ENCODE measurements at places on chromosomes 2 and 18.
A peak's percentile ranks its signal among the peaks of the same experiment; 100 is the strongest.

GRCh38 chr2:63121055-63121834 lies 70.6 kb downstream of the OTX1 start:
- no peak for DNase-seq

- no peak for DNase-seq
Measured at GRCh38 chr2:27014771-27015433, 17.9 kb upstream of the TMEM214 start.

DNA sequence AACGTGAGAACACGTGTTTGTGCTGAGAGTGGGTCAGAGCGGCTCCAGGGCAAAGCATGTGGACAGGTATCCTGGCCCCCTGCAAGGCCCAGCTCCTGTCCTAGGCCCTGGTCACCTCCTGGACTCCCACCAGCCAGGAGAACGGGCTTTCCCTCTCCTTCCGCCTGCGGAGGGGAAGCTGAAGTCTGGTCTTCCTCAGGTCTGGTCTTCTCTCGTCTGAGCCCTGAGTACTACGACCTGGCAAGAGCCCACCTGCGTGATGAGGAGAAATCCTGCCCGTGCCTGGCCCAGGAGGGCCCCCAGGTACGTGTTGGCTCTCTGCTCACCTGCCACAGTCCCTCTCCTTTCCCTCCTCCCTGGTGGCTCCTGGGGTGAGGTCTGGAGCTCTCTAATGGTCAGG lies 963 bp downstream of the GNLY start:
- DNase-seq, result no peak

DNA sequence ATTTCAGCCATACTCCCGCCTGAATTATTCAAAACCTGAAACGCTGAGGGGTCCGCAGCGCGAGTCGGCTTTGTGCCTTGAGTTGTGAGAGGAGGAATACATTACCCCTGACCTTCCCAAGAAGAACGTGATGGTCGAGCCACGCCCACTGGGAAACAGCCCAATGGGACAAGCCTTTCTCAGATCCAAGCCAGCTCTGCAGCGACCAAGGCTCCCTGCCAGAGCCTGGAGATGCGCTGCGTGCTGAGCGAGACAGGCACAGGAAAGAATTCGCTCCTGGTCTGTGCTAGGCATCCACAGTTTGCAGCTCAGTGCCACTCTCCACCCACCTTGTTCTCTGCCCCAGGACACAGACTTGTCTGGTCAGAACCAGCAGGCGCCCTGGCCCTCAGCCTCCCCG lies 74.1 kb upstream of the GLI2 start:
- DNase-seq, result peak; percentile 93

DNA sequence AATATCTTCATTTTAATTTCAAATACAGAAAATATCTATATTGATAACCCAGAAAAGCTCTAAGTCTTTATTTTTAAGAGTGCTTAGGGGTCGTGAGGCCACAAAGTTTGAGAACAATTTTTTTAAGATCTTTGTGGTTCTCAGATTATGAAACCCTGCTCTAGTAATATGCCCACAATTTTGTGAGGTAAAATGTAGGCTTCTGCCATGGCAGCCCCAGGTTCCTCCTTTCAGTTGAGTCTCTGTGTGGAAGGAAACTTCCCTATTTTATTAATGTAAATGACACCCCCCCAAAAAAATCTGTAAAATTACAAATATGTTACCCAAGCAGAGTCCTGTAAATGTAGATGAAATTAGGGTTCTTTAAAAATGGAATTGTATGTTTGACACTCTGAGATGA lies 600.5 kb downstream of the SATB2 start:
- no peak for DNase-seq

- no peak for DNase-seq
Measured at GRCh38 chr18:44047585-44047984, 633.1 kb upstream of the SETBP1 start.

DNA sequence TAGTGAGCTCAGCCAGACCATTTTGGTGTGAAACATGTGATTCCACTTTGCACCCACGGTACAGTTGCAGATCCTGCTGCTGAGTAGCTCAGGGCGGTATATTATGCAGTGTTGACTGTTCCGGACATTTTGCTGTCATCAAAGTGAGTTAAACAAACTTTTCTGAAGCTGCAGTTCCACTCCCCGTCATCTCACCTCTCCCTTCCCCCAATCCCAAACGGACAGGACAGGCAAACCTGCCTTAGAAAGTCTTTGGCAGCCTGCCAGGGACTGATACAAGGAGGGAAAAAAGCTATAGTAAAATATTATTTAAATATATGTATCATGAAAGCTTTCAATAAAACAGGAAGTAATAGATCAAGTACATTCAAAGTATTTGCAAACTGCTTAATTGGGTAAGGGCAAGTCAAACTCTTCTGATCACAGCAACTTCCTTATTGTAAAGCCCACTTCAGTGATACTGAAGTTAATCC lies 35.5 kb upstream of the SP5 start:
- DNase-seq, result no peak

DNA sequence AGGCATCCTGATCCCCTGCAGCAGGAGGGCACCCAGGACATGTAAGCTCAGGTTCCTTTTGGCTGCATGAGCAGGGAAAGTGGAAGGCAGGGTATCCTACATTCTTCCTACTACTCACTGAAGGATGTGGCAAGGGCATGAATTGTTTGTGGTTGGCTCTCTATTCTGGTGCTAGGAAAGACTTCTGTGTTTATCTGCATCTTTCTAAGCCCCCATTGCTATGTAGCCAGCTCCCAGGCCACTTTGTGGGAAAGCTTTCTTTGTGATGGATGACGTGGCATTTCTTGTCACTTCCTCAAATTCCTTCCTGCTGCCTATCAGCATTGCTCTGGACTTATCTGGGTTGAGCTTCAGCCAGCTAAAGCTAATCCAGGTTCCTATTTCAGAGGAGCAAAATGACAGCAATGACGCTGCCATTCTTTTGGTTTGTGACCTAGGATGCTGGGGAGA lies 46.2 kb downstream of the MEIS1 start:
- no peak for DNase-seq

GRCh38 chr2:37654932-37655841 lies 16.3 kb downstream of the CDC42EP3 start:
- DNase-seq, result no peak

- DNase-seq, result no peak
Measured at GRCh38 chr2:111162718-111163331, 42.1 kb downstream of the BCL2L11 start.

GRCh38 chr2:45849491-45850283 lies 198.2 kb downstream of the PRKCE start:
- DNase-seq, result no peak

DNA sequence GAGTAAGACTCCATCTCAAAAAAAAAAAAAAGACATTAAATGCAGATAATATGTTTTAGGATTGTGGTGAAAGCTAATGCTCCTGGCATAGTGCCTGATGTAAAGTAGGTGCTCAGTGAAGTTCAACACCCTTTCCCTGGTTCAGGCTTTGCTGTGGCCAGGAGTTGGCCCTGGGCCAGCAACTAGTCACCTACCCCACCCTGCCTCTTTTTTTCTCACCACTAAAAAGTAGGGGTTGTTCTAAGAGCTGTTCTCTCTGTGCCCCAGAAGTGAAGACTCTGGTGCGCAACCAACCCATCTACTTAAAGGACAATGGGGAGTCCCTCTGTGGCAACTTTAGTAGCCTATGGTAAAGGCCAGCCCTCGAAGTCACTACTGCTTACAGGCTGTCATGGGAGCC lies 75.9 kb downstream of the DNMT3A start:
- no peak for DNase-seq

- no peak for DNase-seq
Measured at GRCh38 chr2:8312861-8313830, 368.7 kb upstream of the ID2 start.

DNA sequence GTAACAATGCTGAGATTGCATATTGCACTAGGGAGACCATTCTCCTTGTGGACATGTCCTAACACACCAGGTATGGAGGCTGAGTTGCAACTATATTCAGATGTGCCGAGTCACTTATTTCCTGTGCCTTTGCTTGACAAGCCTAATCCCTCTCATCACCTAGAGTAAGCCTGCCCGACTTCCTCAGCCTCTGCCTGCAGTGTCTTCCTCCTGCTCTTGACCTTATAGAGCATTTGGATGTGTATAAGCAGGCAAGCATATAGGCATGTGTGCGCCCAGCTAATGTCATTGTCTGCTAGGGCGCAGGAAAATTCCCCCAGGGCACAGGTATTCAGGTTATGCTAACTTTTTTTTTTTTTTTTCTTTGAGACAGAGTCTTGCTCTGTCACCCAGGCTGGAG lies 316.9 kb downstream of the CDH2 start:
- no peak for DNase-seq

GRCh38 chr2:156430236-156430979 lies 5.8 kb upstream of the GPD2 start:
- DNase-seq, result no peak

DNA sequence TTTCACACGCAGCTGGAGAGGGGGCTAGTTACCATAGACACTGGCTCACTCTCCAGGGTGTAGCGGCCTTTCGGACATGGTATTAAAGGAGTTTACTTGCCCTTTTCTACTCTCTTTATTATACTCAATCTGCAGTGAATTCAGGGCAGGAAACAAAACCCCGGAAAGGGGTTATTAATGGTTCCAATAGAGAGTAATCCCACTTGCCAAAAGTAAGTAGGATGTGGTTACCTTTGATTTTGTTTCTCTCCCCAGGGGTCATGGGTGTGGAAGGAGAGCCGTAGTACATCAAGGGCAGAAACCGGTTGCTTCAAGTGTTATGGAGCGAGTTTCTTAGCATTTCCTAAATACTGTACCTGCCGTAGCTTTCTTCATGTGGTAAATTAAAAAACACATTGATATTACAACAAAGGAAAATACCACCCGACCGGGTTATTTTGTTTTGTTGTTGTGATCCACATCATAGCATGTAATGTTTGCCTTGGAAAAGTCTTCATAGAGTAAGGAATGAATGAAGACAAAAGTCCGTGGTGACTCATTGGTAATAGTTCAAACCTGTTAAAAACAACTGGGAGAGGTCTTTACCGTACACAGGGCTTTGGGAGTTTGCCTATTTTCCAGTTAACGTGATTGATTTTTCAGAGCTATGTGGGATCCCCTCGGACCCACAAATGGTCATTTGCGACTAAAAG lies 71.5 kb downstream of the SLC4A3 start:
- no peak for DNase-seq

- no peak for DNase-seq
Measured at GRCh38 chr18:31232775-31233424, 70.2 kb upstream of the DSC1 start.

DNA sequence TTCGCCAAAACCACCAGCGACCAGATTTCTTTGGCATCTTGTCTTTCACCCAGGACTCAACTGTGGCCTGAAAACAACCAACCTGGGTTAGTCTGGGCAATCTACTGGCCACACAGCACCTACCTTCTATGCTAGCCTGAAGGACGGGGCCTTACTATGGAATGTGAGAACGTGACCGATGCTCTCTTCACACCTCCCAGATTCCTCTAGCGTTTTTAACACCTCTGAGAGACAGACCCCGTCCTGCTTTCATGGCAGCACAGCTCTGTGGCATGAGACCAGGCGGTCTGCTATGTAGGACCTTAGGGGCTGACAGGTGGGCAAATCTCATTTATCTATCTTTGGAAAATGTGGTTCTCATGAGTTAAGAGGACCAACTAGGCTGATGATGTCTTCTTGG lies 80.9 kb downstream of the EMILIN2 start:
- DNase-seq, result no peak

GRCh38 chr2:230868947-230869913 lies 4.5 kb downstream of the ITM2C start:
- DNase-seq, result no peak

DNA sequence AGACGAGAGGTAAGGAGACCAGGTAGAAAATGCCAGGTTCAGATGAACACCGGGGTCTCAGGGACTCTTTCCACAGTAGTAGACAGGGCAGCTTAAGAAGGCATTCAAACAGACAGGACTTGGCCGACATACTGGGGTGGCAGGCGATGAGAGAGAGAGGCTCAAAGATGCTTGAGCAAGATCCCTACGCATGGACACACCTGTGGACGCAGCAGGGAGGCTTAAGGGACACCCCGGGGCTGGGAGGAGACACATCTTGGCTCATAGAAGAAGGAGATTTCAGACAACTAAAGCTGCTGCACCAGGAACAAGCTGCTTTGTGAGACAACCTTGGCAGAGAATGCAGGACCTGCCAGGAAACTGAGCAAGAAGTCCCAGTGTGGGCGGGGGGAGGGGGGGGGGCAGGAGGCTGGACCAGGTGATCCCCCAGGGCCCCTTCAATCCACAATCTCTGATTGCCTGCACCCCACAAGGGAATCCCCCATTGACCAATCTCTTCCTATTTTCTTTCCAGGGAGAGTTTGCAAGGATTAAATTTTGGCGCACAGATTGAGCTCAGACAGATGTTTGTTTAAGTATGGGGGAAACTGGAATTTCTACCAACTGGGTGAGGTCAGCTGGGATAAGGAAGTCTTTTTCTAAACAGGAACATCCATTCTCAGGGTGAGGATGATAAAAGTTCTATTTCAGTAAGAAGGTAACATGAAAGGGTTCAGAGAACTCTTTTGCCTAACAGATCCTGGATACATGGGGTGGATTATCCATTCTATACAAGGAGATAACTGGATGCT lies 400.7 kb downstream of the NBAS start:
- DNase-seq, result no peak

DNA sequence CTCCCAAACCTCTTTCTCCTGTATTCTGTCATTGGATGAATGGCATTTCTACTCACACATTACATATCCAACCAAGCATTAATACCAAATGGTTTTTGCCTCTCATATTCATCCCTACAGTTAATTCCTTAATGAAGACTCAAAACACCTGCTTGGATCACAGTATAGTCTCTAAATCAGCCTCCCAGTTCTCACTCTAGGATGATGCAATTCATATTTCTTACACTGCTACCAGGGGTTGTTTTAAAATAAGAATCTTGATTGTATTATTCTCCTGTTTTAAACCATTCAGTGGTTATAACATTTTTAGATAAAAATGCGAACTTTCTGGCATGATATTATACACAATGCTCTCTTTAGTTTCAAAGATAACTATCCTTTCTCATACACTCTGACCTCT lies 281.4 kb upstream of the ZEB2 start:
- DNase-seq, result no peak

DNA sequence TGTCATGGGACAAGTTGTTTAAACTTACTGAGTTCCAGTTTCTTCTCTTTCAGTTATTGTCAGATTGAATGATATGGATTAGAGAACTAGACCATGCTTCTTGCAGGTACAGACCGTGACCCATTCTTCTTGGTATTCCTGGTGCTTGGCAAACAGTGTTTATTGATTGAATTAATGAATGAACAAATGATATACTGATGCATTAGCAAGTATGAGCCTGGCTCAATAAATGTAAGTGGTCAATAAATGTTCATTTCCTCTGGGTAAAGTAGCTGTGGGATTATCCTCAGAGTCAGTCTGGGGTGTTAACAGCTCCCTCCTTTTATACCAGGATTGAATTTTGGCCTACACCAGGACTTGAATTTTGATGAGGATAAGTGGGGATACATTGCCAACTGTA lies 160.2 kb downstream of the ZEB2 start:
- no peak for DNase-seq

- no peak for DNase-seq
Measured at GRCh38 chr18:79242246-79242645, 153.5 kb upstream of the NFATC1 start.
